Ovary (tissue), 10 donors: ENCODE measurements at places on chromosomes 3 and 15. TPM values are rescaled to one million over a fixed set of nuclear protein-coding genes. Genes with fewer than 3 reads are reported as not detected.

GATA2 gene
- 6.5 TPM for total RNA-seq

TMEM40 gene
- not detected for total RNA-seq

PIF1 gene
- total RNA-seq, result not detected

GRCh38 chr15:63809452-63809851 is 24.3 kb downstream of the HERC1 start:
- no peak for DNase-seq
- H3K4me1 ChIP-seq, result no peaks in the 10 kb centered on the region
- H3K27me3 ChIP-seq, result no peaks in the 10 kb centered on the region
- H3K4me3 ChIP-seq, result no peak overlapping the region
- H3K36me3 ChIP-seq, result no peaks in the 10 kb centered on the region

DNA sequence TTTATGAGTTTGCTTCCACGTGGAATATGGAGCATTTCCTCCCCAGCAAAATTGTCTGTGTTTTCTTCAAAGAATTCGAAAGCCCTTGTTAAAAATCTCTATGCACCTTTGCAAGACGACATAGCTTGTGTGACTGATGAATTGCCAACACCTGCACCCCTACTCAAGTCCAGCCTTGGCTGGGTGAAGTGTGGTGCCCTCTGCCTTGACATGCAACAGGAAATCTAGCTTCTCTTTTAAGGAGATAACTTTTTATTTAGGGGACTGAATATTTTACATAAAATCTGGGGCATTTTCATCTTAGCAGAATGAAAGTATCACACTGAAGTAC is 647 bp downstream of the HMG20A start:
- peaks cover 1% of the 10 kb centered on the region for H3K4me1 ChIP-seq
- DNase-seq, result no peak
- no peaks in the 10 kb centered on the region for H3K36me3 ChIP-seq
- H3K4me3 ChIP-seq, result peak overlapping the region; percentile 95

DNA sequence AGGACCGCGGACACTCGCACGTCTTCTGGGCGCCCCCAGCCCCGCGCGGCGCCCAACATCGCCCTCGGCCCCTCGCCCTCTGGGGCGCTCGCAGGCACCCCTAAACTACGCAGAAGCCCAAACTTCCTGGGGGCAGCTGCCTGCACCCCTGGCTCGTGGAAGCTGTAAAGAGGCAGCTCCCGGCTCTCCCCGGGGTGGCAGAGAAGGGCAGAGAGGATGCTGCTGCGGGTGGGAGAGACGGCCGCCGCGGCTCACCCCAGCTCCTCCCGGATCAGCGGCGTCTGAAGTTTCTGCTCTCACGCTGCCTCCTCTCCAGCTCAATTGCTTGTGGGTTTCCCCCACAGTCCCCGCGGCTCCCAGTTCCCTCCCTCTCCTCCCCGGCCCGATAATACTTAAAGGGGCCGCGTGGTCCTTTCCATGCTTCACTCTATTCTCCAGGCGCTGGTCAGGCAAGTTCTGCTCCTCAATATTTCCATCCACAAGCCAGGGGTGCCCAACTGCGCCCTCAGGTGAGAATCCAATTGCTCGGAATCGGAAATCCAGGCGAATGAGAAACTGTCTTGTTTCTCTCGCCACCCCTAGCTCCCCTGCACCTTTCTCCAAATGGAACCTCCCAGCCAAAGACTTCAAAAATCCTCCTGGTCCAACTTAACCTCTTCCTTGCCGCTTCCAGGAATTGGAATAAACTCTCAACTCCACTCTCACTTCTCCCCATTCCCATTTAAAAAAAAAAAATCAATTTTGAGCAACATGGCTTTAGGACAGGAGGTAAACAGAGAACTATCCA is 748.5 kb downstream of the ROBO1 start:
- H3K4me3 ChIP-seq, result peak overlapping the region; percentile 89
- peak; percentile 84 for DNase-seq
- peaks cover 3% of the 10 kb centered on the region for H3K4me1 ChIP-seq
- no peaks in the 10 kb centered on the region for H3K27me3 ChIP-seq
- no peaks in the 10 kb centered on the region for H3K36me3 ChIP-seq

- H3K27me3 ChIP-seq, result no peaks in the 10 kb centered on the region
- H3K4me1 ChIP-seq, result no peaks in the 10 kb centered on the region
- DNase-seq, result no peak
- H3K27ac ChIP-seq, result no peak overlapping the region
- no peak overlapping the region for H3K4me3 ChIP-seq
Observed at GRCh38 chr3:72141264-72141663, 356.3 kb upstream of the PROK2 start.

GRCh38 chr15:84944311-84944710 is 37.3 kb upstream of the PDE8A start:
- no peaks in the 10 kb centered on the region for H3K27me3 ChIP-seq
- no peak overlapping the region for H3K4me3 ChIP-seq
- no peak overlapping the region for H3K27ac ChIP-seq
- peaks cover 3% of the 10 kb centered on the region for H3K4me1 ChIP-seq
- H3K36me3 ChIP-seq, result no peaks in the 10 kb centered on the region

- H3K4me3 ChIP-seq, result no peak overlapping the region
- H3K27ac ChIP-seq, result no peak overlapping the region
- no peaks in the 10 kb centered on the region for H3K4me1 ChIP-seq
- DNase-seq, result no peak
- H3K27me3 ChIP-seq, result no peaks in the 10 kb centered on the region
Observed at GRCh38 chr15:100733101-100733842, 130.9 kb downstream of the ASB7 start.

- H3K36me3 ChIP-seq, result no peaks in the 10 kb centered on the region
- H3K4me3 ChIP-seq, result no peak overlapping the region
- H3K27ac ChIP-seq, result no peak overlapping the region
- peaks cover 3% of the 10 kb centered on the region for H3K4me1 ChIP-seq
Observed at GRCh38 chr15:51884041-51884440, 54.6 kb downstream of the TMOD3 start.

- H3K4me1 ChIP-seq, result no peaks in the 10 kb centered on the region
- DNase-seq, result no peak
- no peaks in the 10 kb centered on the region for H3K36me3 ChIP-seq
- no peaks in the 10 kb centered on the region for H3K27me3 ChIP-seq
Observed at GRCh38 chr3:192080336-192080735, 619.4 kb downstream of the PYDC2 start.

- H3K4me3 ChIP-seq, result no peak overlapping the region
- H3K27me3 ChIP-seq, result no peaks in the 10 kb centered on the region
- H3K4me1 ChIP-seq, result peaks cover 9% of the 10 kb centered on the region
- no peak for DNase-seq
- no peaks in the 10 kb centered on the region for H3K36me3 ChIP-seq
- no peak overlapping the region for H3K27ac ChIP-seq
Observed at GRCh38 chr3:14397531-14397930, 4.9 kb upstream of the SLC6A6 start.

- DNase-seq, result no peak
- H3K27me3 ChIP-seq, result no peaks in the 10 kb centered on the region
- no peak overlapping the region for H3K27ac ChIP-seq
- peaks cover 10% of the 10 kb centered on the region for H3K4me1 ChIP-seq
Observed at GRCh38 chr3:100183608-100184125, 69.4 kb upstream of the FILIP1L start.
